ENCODE measurements at places on chromosomes 11 and 22. TPM values are rescaled to one million over a fixed set of nuclear protein-coding genes. Genes with fewer than 3 reads are reported as not detected.
A peak's percentile ranks its signal among the peaks of the same experiment; 100 is the strongest.

PTPN5 gene
- not detected for polyA plus RNA-seq

PANX3 gene
- not detected for polyA plus RNA-seq

POU2AF1 gene
- polyA plus RNA-seq = 1.2 TPM

MRGPRX4 gene
- not detected for polyA plus RNA-seq

CHRM1 gene
- polyA plus RNA-seq = not detected

USP2 gene
- 13.0 TPM for polyA plus RNA-seq

OR52I2 gene
- polyA plus RNA-seq = not detected

ZNF215 gene
- 0.46 TPM for polyA plus RNA-seq

LRRC56 gene
- 2.4 TPM for polyA plus RNA-seq

OR5A1 gene
- polyA plus RNA-seq = not detected

GRCh38 chr11:125110506-125110905 is 920 bp downstream of the TMEM218 start:
- no peak for DNase-seq

GRCh38 chr11:78603792-78604191 is 29.1 kb upstream of the NARS2 start:
- no peak for DNase-seq

DNA sequence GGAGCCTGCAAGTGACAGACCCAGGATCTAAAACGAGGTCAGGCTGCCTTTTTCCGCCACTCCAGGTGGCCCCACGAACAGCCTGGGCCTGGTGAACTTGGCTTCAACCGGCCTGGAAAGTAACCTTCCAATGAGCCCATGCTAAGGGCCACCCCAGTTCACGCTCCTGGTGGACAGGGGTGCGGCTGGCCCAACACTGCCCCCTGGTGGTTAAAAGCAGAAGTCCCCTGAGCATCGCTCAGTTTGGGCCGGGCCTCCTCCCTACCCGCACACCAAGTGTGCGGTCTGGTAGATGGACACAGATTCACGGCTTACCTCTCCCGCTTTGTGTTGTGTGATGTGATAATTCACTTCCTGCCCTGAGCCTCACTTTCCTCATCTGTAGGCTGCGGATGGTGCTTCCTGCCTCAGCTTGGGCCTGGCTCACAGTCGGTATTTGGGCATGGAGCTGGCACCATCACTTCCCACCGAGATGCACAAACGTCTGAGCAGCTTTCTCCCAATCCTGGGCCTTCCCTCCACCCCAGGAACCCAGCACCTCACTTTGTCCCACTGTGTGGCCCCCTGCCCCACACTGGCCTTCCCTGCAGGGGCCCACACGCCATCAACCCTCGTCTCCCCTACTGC is 13.7 kb upstream of the SEC14L3 start:
- peak; percentile 77 for DNase-seq

- DNase-seq = peak; percentile 21
These were observed 218.5 kb upstream of the CADM1 start for GRCh38 chr11:115722711-115723110.

GRCh38 chr11:48164836-48165235 is 51.8 kb upstream of the OR4B1 start:
- no peak for DNase-seq

- no peak for DNase-seq
These were observed 71.6 kb downstream of the CCDC34 start for GRCh38 chr11:27291302-27291889.

GRCh38 chr11:126594921-126595367 is 239.5 kb downstream of the ST3GAL4 start:
- DNase-seq = no peak

DNA sequence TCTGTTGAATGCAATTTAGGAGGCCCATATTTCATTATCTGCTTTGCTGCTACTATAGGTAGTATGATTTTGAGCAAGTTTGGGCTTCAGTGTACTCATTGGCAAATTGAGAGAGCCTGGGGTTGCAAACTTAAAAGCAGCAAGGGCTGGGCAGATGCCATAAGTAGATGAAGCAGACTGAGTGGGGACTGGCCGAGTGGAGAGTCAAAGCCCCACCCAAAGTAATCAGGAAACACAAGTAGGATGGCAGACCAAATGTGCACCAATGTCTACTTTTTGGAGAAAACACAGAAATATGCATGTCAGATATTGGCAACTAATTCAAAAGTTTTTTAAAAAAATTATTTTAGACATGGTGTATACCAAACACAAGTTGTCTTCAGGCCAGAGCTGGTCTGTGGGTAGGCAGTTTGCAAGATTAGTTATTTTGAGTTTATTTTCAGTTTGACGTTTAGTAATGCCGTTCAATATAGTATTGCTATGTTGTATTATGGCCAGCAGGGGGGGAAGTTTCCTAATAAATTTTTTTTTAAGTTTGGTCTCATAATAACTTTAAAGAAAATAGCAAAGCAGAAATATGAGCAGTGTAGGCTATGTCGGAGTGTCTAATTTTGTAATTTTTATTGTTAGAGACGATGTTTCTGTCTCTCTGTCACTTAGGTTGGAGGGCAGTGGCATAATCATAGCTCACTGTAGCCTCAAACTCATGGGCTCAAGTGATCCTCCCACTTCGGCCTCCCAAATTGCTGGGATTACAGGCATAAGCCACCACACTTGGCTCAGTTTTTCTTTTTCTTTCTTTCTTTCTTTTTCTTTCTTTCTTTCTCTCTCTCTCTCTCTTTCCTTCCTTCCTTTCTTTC is 105.1 kb downstream of the HIPK3 start:
- DNase-seq = no peak

DNA sequence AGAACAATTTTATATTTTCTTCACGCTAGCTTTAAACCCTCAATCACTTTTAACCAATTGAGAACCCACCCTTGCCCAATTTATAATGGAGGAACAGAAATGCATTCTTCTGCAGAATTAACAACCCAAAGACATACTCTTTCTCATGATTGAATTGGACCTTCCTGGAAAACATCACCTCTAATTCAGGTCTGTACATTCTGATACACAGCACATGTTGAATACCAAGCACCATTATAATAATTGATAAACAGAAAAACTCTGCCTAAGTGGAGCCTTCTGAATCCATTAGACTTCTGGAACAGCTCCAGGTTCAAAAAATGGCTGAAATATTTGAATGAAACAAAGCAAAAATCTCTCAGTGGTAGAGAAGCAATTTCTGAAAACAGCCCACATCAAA is 105.4 kb downstream of the FAM76B start:
- DNase-seq = no peak

GRCh38 chr11:115548878-115549528 is 44.8 kb upstream of the CADM1 start:
- no peak for DNase-seq

- no peak for DNase-seq
These were observed 11.0 kb downstream of the SYT9 start for GRCh38 chr11:7262672-7263071.

DNA sequence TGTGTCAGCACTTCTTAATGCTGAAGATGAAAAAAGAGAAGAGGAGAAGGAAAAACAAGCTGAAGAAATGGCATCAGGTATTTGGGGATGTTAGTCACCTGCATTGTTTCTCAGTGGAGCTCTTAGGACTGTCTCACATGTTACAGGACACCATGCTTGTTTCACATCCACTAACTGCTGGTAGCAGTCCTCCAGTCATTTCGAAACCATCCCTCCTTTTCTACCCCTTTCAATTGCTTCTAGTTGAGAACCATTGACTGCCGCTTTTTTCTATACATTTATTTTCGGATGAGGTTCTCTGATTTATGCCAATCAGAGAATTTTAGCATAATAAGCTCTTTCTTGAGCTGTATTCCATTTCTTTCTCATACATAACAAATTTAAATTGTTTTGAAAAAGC is 21.5 kb downstream of the BIRC2 start:
- DNase-seq = no peak

GRCh38 chr11:2899080-2899783 is 13.7 kb upstream of the CDKN1C start:
- DNase-seq = peak; percentile 79

DNA sequence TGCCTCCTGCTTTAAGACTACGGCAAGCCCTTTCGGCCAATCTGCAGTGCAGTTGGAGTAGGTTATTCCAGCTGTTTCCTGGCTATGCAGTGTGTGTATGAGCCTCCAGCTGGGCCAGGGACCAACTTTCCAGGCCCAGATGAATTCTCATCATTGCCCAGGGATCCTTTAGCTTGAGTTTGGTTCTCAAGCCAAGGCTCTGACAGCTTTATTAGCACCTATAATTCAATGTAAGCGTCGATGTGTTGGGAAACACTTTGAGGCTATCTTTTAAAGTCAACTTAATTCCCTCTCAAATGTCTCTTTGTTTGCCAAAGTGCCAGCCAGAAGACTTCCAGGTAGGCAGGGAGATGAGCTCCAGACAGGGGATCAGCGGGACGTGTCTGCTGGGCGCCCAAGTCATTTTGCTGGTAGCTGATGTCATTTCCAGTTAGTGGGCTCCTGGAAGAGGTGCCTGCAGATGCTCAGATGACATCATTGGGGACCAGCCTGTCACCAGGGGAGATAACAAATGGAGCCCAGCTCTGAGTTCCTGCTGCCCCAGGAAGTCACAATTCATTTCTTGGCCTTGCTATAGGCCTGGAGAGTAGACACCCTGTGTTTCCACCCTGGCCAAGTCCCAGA is 520.4 kb downstream of the SOX6 start:
- DNase-seq = peak; percentile 83

DNA sequence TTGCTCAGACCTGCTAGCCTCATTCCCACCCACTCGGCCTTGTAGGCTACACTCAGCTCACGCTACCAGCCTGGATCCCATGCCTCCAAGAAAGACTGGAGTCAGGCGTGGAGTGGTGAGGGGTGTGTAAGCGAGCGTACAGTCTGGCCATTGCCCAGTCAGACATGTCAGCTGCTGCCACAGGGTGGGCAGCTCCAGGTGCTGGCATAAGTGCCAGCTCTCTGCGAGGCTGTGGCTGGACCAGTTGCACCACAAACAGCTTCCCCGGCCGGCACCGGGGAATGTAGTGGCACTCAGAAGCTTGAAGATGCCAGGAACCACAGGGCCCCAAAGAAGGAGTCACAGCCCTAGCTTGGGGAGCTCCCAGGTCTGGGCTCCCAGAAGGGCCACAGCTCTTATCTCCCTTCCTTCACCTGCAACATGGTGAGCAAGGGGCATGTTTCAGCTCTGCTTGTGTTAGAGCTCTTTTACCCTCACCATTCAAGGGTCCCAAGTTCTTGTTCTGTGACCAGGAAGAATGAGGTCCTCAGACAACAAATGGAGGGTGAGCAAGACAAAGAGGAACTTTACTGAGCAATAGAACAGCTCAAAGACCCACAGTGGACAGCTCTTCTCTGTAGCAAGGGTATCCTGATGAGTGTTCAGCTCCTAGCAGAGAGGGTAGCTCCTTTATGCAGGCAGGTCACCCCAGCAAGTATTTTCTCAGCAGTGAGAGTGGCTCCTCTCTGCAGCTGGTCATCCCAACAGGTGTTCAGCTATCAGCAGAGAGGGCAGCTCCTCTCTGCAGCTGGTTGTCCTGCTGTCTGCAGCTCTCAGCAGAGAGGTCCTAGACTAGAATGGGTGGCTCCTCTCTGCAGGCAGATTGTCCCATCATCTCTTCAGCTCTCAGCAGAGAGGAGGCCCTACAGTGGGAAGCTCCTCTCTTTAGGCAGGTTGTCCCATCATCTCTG is 6.0 kb downstream of the SBF2 start:
- no peak for DNase-seq

GRCh38 chr11:47672283-47672730 is 29.9 kb upstream of the MTCH2 start:
- no peak for DNase-seq

DNA sequence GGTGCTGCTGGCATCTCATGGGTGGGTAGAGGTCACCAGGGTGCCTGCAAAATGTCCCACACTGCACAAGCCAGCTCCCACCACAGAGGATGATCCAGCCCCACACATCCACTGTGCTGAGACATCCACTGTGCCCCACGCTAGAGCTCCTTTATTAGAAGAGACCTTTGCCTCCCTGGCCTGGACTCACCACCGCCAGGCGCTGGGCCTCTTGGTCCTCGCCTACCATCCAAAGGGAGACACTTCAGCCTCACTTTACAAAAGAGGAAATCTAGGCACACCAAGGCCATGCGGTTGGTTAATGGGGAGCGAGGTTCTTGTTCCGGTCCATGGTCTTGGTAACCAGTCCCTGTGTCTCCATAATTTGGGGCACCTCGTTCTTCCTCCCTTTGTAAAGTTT is 3.4 kb upstream of the ANO1 start:
- peak; percentile 28 for DNase-seq

GRCh38 chr11:116661056-116661455 is 111.7 kb downstream of the BUD13 start:
- no peak for DNase-seq

GRCh38 chr11:31974366-31975136 is 116.3 kb upstream of the RCN1 start:
- DNase-seq = no peak

DNA sequence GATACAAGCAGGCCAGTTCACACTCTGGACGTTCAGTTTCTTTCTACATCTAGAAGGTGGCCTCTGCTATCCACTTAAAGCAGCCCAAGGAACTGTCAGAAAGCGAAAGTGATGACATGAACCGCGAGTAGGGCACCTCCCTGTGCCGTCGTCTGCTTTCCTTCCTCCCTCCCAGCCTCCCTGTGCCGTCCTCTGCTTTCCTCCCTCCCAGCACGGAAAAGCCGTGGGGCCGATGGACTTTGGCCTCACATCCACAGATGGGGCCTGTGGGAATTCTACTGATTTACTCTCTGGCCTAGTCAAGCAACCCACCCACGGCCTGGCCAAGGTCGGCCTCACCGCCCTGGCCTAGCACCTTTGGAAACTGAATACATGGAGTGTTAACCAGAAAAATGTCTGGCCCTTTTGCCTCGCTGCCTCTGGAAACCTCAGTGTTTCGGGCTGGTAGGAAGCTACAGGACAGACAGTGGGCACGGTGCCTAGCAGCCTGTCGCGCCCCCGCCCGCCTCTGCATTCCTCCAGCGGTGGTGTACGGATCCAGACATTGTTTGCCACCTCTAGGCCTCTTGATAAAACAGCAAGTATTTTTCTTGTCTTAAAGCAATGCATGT is 14.2 kb downstream of the PEX26 start:
- DNase-seq = peak; percentile 87

GRCh38 chr22:37229805-37230672 is 14.0 kb downstream of the RAC2 start:
- no peak for DNase-seq

DNA sequence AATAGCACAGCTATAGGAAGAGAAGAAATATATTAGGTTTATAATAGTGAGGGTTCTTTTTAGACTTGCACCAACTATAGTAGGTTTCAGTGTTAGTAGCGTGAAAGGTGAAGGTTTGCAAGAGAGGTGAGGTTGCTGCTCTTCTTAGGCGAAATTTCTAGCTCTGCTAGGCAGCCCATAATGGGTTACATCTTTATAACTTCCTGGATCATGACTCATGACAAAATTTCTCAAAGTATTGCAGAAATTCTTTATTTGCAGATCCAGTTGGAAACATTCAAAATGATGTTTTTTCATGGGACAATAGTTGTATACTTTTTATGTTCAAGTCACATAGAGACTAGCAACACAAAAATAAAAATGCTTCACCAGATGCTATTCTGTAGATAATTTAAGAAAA is 260.0 kb downstream of the SOX6 start:
- DNase-seq = no peak

Data from sigmoid colon (tissue), 7 donors.